T-helper 22 cell (primary cell): ENCODE measurements at places on chromosomes 7 and 10.
A peak's percentile ranks its signal among the peaks of the same experiment; 100 is the strongest.

DNA sequence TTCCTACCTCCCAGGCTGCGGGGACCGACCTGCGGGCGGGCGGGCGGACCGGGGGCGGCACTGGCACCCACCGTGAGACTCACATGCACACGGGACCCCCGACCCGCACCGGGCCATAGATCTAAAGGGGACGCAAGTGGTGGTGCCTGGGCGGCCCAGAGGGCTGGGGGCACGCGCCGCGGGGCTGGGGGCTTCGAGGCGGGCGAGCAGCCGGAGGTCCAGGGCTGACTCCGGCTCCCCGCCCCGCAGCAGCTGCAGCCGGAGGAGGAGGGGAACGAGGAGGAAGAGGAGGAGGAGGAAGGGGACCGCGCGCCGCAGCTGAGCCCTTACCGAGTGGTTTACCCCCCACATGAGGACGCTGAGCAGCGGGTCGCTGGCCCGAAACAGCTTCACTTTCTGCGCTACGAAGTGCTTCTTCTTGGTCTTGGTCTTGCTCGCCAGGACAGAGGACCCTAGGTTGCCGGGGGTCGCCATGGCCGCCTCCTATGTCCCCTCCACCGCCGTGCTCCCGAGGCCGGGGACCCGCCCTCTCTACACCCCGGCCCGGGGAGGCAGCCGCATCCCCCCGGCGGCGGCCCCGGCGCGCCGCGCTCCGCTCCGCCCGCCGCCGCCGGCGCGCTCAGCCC, 412 bp downstream of the PIP4K2A start:
- DNase-seq, result peak; percentile 6

DNA sequence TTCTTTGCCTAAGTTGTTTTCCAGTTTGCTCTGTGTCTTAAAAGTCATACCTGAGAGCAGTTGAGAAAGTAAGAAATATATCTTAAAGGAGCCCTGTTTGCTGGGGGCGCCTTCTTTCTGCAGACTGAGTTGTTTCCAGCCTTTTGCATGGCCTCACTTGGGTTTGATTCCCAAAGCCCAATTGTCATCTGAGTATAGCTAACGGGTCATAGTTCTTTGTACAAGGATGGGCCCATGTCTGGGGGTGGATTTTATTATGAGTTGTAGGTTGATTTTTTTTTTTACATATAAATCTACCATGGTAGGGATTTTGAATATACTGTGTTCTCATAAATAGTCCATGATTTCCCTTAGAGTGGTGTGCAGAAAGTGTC, 318.7 kb upstream of the LRGUK start:
- DNase-seq, result no peak

DNA sequence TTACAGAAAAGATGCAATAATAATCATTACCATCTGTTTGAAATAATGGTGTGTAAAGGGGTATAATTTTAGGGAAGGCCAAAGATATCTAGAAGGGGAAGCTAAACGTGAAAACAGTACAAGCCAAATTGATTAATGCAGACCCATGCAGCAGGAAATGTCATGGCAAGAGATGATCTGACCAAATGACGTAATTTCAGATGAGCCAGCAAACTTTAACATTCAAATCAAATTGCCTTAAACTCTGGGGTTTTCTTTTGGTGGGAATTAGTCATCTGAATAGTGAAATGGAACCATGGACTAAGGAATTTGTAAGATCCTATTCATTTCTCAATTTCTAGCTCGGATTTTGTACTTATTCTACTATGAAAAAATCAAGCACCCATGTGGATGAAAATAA, 21.4 kb upstream of the SCIN start:
- no peak for DNase-seq

- DNase-seq, result no peak
Observed at GRCh38 chr7:115572111-115572510, 458.5 kb downstream of the TFEC start.

DNA sequence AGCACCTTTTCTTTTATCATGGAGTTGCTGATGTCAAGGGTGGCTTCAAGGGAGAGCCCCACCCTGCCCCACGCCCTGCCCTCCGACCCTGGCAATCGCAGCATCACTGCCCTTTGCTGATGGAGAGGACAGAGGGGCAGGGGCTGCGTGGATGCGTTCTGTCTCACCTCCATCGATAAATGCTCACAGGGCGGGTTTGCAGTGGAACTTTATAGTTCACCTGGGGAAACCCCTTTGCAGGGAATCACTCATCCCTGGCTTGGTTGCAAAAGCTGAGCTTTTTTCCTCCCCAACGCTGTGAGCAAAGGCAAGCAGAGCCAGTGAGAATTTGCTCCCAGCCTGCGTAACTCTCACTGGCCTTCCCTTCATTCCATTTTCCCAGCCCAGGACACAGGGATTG, 176.8 kb downstream of the WDR37 start:
- DNase-seq, result no peak

- no peak for DNase-seq
Observed at GRCh38 chr10:34995925-34996324, 94.2 kb downstream of the CUL2 start.

DNA sequence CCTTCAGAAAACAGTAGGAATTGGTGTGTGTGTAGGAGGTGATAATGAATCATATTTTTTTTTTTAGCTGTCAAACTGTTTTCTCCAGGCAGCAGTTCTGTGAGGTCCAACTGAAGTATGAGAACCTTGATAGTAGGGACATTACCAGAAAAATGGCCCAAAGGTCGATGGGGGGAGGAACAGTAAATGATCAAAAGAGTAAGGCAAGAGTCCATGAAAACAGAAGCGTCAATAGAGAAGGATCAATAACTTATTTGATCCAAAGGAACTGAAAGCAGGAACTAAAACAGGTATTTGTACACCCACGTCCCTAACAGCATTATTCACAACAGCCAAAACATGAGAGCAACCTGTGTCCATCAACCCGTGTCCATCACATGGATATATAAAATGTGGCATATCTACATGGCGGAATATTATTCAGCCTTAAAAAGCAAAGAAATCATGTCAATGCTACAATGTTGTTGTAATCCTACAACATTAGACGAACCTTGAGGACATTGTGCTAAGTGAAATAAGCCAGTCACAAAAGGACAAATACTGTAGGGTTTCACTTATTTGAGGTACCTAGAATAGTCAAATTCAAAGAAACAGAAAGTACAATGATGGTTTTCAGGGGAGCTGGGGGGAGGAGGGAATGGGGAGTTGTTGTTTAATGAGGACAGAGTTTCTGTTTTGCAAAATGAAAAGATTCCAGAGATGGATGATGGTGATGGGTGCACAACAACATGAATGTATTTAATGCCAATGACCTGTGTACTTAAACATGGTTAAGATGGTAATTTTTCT, 214.0 kb upstream of the KLF14 start:
- DNase-seq, result no peak

DNA sequence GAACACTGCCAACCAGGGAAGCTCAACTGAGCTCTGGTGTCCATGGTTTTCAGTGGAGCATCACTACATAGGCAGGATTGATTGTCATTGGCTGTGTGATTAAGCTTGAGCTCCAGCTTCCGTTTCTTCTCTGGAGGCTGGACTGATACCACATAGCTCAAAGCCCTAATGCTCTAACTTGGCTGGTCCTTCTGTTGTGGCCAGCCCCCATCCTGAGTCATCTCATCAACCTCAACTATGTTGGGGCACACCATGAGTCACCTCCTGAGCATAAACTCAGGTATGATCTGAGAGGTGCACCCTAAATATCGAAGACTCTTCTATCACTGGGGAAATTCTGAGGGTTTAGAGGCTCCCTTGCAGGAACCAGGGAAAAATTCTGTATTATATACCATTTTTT, 114.5 kb upstream of the INHBA start:
- no peak for DNase-seq

GRCh38 chr7:135930565-135931461, 46.3 kb downstream of the MTPN start:
- no peak for DNase-seq

- no peak for DNase-seq
Observed at GRCh38 chr10:43981232-43981631, 332.6 kb upstream of the ZNF32 start.

- DNase-seq, result no peak
Observed at GRCh38 chr10:52807803-52808202, 35.2 kb upstream of the MBL2 start.

- DNase-seq, result no peak
Observed at GRCh38 chr10:82575318-82575717, 700.3 kb downstream of the NRG3 start.

GRCh38 chr10:48792121-48792520, 107.4 kb downstream of the WDFY4 start:
- DNase-seq, result no peak

DNA sequence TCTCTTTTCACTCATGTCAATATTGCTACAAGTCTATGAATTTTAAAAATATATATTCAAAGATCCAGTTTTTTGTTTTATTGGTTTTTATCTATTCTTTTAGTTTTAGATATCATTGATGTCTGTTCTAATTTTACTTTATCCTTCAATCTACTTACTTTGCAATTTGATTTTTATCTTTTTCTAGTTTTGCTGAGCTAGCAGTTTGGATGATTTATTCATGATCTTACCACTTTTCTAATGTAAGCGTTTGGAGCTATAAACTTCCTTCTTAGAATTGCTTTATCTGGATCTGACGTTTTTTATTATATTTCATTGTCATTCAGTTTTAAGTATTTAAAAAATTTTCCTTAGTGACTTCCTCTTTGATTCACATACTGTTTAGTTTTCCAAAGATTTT, 664.5 kb upstream of the VSTM2A start:
- no peak for DNase-seq

DNA sequence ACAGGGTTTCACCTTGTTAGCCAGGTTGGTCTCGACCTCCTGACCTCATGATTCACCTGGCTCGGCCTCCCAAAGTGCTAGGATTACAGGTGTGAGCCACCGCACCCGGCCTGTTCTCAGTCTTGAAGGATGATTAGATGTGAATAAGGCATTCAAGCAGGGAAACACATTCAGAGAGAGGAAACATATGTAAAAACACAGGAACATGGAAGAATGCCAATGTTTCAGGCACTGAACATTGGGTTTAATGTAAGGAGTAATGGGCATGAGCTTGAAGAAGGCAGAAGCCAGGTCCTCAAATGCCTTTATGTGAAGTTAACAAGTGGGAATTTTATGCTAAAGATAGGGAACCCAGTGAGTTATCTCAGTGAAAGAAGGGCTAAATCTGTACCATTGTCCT, 74.3 kb downstream of the ARL4A start:
- no peak for DNase-seq

GRCh38 chr10:129875993-129876726, 87.9 kb downstream of the EBF3 start:
- DNase-seq, result no peak

- DNase-seq, result no peak
Observed at GRCh38 chr10:118908557-118909256, 120.8 kb upstream of the NANOS1 start.

GRCh38 chr7:22137466-22137865, 191.8 kb upstream of the CDCA7L start:
- DNase-seq, result no peak

- no peak for DNase-seq
Observed at GRCh38 chr7:88806280-88807037, 10.9 kb upstream of the TEX47 start.

DNA sequence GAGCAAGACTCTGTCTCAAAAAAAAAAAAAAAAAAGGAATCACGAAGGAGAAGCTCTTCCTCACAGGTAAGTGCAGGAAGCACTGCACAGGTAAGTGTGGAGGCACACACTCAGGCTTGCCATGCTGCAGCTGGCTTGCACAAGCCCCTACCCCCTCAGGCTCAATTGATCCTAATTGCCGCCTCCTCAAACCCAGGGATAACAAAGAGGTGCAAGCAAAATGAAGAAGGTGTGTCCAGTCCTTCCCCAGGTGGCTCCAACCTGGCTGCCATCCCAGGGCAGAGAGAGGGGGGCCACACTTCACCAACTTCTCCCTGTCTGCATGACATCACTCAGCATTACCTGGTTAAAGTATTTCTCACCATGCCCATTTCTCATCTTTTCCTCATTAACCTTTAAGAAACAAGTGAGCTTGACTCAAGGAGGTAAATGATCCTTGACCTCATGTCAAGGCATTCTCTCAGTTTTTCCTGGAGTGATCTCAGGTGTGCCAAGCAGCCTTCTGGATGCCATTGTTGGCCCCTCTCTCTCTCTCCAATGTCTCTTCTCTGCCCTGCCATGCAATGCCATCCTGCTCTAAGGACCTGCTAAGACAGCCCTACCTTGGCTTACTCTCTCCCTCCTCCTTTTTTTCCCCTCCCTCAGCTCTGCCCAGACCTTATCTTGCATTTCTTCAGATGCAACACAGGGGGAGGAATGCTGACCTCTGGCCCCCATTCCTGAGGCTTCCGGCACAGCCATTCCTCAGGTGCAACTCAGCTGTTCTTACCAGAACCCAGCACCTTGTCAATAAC, 13.0 kb upstream of the TRPV6 start:
- no peak for DNase-seq

DNA sequence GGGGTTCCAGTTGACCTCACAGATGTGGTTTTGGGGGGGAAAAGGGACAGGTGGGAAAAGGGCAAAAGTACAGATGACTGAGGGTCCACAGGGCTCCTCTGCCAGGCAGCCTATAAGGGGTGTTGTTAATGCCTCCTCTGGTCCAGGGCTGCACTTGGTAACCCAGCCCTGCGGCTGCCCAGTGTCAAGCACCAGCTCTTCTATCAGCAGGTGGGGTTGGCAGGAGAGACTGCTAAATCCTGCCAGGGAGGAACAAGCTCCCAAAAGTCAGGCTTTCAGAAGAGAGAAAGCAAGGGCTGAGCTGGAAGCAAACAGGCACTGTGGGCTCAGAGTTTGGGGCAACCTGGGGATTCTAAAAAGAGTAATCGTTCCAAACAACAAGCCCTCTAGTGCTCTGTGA, 39.1 kb downstream of the LRRC20 start:
- no peak for DNase-seq

DNA sequence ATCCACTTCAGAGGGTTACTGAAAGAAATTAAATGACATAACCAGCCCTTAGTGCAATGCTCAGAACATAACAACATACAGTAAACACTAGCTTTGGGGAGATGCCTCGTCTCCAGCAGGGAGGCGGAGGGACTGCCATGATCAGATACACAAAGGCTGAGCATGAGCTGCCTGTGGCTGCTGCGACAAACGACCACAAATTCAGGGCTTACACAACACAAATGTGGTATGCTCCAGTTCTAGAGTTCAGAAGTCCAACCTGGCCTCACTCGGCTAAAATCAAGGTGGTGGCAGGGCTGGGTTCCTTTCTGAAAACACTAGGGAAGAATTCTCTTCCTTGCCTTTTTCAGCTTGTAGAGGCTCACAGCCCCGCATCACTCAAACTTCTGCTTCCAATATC, 128.2 kb upstream of the ADAM12 start:
- DNase-seq, result no peak

DNA sequence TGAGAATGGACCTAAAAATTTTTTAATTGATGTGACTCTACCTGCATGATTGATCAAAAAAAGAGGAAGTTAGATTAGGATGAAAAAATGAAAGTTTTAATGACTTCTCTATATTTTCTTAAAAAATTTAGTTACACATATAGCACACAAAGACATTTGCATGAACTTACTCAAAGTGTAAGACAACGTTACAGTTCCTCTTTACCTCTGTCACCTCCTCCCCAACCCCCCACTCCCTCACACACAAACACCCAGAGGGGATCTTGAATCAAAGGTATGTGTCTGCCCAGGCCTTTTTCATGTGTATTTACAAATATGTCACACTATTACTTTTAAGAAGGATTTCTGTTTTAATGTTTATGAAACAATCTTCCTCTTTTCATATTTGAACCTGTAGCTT, 20.6 kb upstream of the CDCA7L start:
- no peak for DNase-seq
